Colonic mucosa (tissue), 4 donors: ENCODE measurements at places on chromosomes 4 and X.

- DNase-seq, result no peak
These were observed 15.1 kb downstream of the C4orf36 start for GRCh38 chr4:86876894-86877685.

GRCh38 chr4:16438986-16439385, 212.7 kb upstream of the TAPT1 start:
- no peak for DNase-seq

DNA sequence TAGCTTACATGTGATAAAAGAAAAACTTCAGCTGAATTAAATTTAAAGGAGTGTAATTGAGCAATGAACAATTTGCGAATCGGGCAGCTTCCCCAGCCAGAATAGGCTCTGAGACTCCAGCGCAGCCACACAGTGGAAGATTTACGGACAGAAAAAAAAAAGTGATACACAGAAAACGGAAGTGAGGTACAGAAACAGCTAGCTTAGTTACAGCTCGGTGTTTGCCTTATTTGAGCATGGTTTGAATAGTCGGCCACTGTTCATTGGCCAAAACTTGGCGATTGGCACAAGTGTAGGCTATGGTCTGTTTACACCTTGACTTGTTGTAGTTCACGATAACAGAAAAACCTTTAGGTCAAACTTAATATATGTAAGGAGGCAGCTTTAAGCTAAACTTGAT, 16.7 kb upstream of the SUPT20HL1 start:
- DNase-seq, result no peak

GRCh38 chr4:80781431-80781830, 249.1 kb upstream of the BMP3 start:
- no peak for DNase-seq

DNA sequence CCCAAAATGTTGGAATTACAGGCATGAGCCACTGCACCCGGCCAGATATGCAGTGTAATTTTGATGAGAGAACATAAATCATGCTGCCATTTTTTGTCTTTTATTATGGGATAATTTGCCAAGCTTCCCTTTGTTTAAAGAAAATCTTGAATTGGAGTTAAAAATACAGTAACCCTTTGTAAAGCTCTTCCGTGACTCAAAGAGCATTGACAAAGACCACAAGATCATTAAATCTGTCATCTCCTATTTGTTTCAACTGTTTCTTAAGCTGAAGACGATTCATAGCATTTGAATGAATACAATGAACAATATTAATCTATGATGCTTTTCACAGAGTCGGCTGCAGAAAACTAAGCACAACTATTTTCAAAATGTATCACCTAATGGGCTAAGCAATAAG, 132.6 kb downstream of the ANAPC4 start:
- DNase-seq, result no peak

DNA sequence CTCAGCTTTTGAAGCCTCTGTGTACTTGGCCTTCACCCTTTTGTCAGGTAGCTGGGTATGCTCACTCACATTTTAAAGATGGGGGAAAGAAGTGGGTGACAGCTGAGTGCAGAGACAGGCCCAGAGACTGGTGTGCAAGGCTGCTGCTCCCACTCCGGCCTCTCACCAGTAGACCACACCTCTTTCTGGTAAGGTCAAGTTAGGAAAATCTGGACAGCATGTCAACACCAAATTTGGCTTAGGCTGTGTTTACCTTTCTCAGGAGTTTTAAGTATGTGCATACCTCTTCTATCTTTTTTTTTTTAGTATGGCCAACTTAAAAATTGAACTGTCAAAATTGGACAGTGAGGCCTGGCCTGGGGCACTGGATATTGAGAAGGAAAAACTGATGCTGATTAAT, 66.6 kb downstream of the CLDN22 start:
- no peak for DNase-seq

DNA sequence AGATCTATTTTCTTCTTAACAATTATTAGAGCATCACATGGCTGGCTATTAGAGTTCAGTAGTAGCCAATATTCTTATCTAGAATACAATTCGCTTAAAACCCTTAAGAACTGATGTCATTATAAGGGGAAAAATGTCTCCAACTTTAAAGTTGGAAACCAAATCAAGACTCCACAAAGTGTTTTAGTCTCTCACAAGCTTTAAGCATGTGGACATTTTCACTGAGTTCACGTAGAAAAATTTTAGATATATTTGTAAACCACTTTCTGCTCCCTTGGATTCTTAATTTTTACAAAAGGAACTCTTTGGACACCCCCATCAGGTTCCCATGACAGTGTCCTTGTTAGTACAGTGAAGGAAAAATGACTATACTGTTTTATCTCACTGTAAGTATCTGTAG, 123.9 kb upstream of the NAP1L5 start:
- no peak for DNase-seq

DNA sequence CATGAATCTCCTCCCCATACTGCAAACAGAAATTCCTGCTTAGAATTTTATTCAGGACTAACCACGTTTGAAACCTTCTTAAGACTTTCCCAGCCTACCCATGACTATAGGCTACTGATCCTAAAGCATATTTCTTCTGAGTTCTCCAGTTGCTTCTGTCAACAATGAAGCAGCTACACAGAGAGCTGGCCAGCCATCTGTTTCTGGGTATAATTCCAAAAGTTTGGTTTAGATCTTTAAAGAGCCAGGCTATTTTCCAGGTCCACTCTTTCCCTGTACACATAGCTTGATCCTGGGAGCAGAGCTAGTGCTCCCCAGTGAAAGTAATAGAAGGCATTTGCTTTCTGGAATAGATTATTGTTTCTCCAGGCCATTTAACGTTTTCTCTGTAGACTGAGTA, 4.0 kb upstream of the ITM2A start:
- DNase-seq, result no peak

DNA sequence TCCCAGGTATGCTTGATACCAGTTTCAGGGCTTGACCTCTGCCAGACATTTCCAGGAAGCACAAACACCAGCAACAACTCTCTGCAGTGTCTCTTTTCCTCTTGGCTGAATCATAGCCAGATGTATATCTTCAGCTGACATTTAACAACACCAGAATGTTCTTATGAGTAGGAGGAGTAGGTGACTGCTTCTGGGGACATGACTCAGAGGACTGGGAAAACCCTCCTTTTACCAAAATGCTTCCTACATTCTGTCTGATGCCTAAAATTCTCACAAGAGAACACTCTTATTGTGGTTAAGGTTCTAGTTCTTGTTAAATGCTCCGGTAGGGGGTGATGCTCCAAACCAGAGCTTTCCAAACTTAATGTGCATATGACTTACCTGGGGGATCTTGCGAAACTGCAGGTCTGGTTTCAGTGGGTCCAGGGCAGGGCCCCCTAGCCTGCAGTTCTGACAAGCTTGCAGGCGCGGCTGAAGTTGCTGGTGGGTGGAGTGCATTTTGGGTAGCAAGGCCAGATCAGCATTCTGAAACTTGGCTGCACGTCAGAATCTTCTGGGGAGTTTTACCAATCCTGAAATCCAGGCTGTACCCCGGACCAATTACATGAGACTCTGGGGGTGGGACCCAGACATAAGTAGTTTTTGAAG, 329.3 kb upstream of the RPS6KA3 start:
- DNase-seq, result no peak

DNA sequence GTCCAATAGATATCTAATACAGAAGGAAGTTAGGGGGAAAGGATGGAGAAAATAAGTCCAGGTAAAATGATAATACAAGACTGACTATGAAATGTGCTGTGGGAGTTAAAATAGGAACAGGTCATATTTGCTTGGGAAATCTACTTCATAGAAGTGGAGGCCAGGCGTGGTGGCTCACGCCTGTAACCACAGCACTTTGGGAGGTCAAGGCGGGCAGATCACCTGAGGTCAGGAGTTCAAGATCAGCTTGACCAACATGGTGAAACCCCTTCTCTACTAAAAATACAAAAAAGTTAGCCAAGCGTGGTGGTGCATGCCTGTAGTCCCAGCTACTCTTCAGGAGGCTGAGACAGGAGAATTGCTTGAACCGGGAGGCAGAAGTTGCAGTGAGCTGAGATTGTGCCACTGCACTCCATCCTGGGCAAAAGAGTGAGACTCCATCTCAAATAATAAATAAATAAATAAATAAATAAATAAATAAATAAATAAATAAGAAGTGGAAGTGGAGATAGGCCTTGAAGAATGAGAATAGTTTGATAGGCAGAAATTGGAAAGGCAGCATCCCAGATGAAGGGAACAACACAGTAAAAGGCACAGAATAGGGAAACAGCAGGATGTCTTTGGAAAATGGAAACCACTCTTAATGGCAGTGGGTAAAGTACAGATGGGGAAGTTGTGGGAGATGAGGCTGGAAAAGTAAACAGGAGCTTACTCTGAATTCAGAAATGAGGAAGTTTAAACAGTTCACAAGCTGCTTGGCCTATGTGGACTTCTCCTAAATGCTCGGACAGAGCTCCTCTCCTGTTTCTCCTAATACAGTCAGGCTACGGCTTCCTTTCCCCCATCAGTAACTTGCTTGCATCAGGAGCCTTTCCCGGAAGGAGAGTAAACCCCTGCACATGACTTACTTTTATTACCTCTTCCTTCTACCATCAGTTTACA, 15.1 kb upstream of the GK start:
- DNase-seq, result no peak

GRCh38 chrX:10326578-10326977, 169.8 kb downstream of the CLCN4 start:
- no peak for DNase-seq

DNA sequence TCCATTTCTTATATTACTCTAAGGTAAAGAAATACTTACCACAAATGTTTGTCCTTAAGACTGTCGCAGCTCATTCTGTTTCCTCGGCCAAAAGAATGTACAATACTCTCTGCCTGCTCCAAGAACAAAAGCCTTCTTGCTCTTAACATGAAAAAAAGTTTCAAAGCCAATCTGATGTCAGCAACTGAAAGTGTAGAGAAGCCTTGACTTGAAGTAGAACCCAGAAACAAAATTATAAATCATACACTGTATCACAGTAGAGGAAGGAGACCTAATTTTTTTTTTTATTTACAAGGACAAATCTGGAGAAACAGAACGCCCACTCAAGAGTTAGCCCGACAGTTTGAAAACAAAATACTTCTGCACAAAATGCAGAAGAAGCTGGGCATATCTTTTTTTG, at the start of gene MCF2:
MCF2 (minus strand) TSS at position 101 of the 400 bp plus-strand sequence. CDS start 56,423 bp downstream, outside the sequence.
- no peak for DNase-seq

DNA sequence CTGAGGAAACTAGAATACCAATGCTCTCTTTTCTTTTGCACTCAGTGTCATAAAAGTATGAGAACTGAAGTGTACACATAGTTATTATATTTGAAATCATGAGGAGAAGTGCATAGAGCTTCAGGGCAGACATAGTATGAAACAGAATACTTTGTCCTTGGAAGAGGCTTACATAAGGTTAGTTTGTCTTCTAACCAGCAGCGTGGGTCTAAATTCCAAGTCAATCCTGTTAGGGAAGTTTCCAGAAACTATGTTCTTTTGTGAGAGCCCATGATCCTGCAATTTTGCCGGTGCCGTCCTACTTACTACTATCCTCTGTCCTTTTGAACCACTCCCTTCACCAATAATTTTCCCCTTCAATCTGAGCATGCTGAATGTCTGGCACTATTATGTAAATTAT, 156.2 kb downstream of the PABPC4L start:
- DNase-seq, result no peak

DNA sequence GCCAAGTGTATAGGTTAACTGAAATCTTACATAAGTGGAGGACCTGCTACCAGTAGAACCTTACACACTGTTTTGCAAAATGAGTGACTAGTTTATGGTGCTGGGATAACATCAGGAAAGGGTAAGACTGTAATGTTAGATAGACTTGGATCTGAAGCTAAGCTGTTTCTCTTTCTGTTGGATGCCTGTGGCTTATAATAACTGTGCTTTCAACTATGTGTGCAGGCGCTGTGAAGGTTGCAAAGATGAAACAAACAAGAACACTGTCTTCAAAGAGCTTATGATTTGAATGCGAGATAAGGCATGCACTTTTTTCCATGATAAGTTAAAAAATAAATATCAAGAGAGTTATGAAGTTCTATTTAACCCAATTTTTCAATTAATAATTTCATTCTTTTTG, 34.5 kb upstream of the LCORL start:
- DNase-seq, result no peak

DNA sequence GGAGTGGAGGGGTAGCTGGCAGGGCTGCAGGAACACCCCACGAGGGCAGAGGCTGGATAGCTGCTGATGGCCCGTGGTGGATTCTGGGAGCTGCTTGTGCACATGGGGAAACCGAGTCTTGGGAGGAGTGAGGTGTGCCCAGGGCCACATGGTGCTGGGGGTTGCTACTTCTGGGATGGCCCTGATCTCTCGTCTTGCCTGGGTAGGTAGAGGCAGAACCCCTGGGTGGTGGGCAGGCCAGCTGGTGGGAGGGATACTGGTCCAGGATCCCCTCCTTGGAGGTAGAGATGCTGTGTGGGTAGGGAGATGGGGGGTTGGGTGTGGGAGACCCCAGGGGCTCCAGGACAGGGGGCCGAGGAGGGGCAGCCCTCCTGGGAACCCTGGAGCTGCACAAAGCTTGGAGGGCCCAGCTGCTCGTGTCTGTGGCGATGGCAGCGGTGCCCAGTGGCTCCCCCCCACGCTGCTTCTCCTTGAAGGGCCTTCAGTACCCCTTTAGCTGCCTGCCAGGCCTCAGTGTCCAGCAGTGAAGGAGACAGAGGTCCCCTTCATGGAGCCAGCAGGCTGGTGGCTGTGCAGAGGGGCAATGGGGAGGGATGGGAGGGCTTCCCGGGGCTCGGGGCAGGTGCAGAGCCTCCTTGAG, 3.2 kb downstream of the NAT8L start:
- DNase-seq, result no peak

DNA sequence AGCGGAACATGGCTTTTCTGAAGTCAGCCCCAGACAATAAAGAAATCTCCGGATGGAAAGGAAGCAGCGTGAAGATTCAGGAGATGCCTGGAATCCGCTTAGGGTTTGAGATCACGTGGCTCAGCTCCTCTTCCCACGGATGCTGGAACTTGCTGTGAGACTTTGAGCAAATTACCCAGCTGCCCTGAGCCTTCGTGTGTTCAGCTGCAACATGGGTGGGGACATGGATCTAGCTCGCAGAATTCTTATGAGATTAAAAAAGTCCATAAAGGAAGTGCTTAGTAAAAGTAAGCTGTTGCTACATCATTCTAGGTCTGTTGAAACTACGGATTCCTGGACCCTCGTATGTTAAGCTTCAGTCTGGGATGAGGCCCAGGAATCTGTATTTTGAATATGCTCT, 55.7 kb upstream of the STIM2 start:
- DNase-seq, result no peak

GRCh38 chrX:129802863-129803262, 23.1 kb downstream of the SASH3 start:
- DNase-seq, result no peak

DNA sequence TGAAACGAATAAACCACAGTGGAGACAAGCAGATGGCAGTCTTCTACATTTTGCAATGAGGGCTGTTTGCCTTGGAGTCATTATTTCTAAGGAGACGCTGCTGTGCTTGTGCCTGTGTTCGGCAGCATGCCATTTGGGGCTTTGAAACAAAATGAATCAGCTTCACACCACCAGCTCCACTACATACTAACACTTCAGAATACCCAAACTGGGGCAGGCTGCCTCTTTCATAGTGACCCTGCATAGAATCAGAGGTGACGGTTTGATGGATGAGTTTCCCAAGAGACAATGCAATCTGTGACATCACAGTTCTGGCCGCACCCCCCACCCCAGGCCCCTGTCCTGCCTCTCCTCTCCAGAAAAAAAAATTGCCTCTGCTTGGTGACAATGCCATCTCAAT, 57.1 kb upstream of the MID1 start:
- DNase-seq, result no peak
